A549 (cell line): ENCODE measurements at places on chromosomes 6 and 20.
A peak's percentile ranks its signal among the peaks of the same experiment; 100 is the strongest.

DNA sequence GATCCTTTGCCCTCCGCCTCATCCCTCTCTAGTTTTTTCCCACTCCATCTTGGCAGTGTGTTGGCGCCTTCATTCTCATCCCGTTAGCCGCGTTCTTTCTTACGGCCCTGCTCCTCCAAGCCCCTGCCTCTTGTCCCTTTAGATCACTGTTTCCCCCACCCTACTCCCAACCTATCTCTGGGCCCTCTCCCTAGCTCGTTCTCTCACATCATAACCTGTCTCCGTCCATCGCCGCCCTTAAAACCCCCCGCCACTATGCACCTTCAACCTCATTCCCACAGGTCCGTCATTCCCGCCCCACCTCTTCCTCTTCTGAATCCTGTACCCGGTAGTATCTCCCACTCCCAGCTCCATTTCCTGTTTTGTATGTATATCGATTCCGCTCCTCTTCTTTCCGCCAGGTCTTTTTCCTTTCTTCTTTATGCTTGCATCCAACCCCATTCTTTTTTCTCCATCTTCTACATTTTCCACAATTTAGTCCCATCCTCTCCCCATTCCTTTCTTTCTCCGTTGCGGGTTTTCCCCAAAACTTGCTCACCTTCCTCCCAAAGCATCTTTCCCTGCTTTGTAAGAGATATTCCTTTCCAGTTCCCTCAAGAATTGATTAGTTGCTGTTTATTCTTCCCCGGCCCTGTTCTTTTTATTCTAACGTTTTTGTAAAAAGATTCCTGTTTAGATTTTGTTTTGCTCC is 671 bp downstream of the EFHC1 start:
- DNase-seq = no peak

GRCh38 chr20:18304618-18305017 is 16.3 kb downstream of the ZNF133 start:
- peak; percentile 24 for DNase-seq

DNA sequence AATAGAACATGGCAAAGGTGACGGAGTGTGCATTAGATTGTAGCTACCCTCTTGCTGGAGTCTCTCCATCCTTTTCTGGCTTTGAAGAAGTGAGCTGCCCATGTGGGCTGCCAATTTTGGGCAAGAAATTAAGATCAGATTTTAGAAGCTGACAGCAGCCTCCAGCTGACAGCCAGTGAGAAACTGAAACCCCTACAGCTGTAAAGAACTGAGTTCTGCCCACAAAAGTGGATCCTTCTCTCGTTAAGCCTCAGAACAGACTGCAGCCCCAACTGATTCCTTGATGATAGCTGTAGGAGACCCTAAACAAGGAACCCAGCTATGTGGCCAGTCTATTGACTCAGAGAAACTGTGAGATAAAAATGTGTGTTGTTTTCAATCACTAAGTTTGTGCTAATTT is 134.1 kb downstream of the CD109 start:
- DNase-seq = no peak

DNA sequence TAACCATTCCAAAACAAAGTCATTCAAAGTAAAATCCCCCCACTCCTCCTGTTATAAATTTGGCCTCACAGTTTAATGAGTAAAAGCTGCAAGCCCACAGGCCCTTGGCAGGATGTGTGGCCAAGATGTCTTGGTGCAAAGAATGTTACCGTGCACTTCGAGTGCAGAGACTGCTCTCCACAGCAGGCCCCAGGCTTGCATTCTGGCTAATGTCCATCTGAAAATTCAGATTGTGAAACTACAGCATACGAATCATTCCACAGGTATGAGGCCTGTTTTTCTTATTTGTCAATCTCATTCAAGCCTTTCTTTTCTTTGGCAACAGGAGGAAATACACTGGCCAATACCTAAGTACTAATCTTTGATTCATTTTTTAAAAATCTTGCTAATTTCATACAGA is 7.1 kb downstream of the RPS6KA2 start:
- DNase-seq = no peak

DNA sequence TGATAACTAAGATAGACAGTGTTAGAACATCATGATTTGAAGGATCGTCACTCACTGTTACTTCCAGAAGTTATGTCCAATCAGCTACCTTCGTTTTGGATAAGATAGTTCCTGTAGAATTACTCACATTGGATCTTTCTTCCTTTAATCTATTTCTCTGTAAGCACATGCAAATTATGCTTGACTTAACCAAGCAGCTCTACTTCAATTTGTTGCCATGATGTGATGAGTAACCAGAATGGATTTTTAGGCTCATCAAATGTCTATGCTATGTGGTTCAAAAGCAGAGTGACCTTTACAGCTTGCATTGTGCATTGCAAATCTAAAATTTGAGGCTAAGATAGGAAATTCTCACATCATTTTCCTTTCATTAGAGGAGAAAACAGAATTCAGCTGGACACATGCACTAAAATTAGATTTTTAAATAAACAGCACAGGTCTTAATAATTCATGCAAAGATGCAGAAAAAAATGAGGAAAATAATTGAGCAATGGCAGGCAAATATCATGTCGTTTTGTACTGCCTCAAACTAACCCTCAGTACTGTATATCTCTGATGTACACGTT is 76.7 kb upstream of the ZFP64 start:
- DNase-seq = no peak

DNA sequence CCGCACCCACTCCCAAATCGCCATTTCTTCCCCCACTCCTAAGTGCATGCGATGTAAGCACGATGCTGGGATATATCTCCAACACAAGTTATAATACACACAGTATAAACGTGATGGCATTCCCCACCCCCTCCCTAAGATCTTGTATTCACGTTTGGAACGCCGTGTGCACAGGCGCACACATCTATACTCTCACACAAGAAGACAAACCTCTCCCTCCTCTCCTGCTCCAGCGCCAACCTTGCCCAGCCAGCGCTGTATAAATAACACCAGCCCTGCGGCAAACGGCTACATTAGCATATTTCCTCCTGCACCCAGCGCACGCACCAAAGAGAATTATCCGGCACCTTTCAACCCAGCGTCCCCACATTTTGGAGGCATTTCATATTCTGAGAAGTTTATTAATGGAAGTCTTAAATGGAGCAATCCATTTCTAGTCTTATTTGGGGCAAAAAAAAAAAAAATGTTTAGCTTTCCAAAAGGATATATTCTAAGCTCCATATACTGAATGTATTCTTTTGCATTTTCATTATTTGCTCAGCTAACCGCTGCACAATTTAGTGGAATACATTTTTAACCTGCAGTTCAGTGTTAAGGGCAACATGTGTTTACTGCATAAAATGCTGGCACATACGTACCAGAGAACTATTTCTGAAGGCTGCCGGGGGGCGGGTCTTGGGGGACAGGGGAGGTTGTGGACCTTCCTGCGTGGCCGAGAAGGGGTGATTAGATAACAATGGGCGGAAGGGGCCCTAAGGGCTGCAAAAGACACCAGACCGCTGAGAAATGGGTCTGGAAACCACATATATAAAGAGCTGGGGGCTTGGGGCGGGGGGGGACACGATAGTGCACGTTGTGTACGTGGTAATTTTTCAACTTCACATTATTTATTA is 1.1 kb upstream of the SLC22A23 start:
- peak; percentile 63 for DNase-seq

GRCh38 chr6:75556240-75556639 is 45.4 kb upstream of the SENP6 start:
- no peak for DNase-seq
